ENCODE measurements at places on chromosomes 3 and 15.

- DNase-seq: no peak
Observed at GRCh38 chr3:39103791-39104552, 3.5 kb downstream of the GORASP1 start.

GRCh38 chr3:191282251-191283185, 46.7 kb upstream of the CCDC50 start:
- no peak for DNase-seq

- DNase-seq: no peak
Observed at GRCh38 chr3:40765884-40766283, 241.1 kb downstream of the ZNF621 start.

DNA sequence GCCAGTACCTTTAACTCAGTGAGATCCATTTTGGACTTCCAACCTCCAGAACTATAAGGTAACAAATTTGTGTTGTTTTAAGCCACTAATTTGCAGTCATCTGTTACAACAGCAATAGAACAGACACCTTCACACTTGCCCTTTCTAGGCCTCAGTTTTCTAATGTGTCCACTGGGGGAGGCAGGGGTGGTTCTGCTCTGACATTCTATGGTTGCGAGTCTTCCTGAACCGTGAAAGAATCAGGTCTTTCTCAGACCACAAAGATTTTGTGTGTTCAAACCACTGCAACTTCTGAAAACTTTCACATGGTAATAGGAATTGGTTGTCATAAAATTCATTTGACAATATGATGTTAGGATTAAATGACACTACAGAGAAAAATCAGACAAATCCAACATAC, 26.8 kb upstream of the CSTA start:
- DNase-seq: no peak

DNA sequence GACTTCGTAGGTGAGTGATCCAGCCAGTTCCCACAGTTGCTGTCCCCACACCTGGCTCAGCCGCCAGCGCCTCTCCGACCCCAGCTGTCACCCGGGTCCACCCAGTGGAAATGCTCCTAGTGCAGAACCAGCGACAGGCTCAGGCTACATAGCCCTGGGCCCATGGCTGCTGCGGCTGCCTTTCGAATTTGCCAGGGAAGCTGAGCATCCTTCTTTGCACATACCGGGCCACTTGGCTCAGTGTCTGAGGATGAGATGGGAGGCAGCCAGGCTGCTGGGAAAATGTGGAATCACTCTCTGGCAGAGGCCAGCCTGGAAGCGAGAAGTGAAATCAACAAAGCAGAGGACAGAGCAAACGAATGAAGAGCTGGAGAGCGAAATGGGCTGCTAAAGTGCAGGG, 80.1 kb downstream of the ST8SIA2 start:
- DNase-seq: no peak

DNA sequence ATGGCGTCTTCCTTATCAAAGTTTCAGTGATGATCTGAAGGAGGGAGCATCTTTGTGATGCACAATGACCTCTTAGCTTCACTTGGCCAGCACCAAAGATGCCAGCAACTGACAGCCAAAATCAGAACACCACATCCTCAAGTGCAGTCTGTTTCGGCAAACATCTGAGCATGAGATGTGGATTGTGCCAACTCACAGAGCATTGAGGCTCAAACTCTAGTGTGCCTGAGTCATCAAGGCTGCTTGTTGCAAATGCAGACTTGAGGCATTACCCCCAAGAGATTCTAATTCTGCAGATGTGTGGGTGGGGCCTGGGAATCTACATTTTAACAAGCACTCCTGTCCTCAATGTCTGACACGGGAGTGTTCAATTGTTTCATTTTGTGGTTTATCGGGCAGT, 35.8 kb downstream of the ABHD5 start:
- no peak for DNase-seq
